GDM1 (cell line): ENCODE measurements at places on chromosomes 7 and 10.

DNA sequence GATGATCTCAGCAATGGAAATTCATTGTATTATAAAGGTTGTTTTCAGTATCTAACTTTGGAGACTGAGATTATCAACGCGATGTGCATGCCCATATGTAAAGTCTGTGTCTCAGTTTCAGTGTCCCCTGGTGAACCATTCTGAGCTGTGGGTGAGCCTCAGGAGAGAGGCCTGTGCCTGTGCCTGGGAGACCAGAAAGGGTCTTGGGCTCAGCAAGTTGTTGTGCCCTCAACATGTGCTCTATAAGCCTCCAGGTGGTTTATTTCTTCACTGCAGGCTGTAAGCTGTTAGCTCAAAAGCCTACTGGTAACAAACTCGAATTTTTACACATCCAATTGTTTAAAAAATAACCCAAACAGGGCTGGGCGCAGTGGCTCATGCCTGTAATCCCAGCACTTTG lies 151.9 kb downstream of the PKD1L1 start:
- no peak for DNase-seq

GRCh38 chr10:103986360-103986759 lies 19.4 kb downstream of the SLK start:
- DNase-seq: no peak

DNA sequence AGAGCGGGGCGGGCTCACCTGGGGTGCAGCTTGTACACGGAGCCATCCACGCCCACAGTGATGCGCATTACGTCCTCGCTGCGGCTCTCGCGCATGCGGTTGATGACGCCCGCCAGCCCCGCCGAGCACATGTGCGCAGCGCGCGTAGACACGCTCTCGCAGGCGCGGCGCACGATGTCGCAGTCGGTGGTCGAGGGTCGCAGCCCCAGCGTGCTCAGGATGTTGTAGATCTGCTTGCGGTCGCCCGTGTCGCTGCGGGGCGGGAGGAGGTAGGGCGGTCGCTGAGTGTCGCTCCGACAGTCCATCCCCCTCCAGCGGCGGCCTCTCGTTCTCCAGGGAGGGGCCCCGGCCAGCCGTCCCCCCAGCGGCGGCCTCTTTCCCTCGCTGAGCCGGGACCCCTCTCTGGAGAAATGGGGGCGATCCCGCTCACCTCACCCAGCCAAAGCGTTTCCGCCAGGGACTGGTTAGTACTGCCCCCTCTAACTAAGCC lies 4.4 kb upstream of the MYL7 start:
- no peak for DNase-seq

DNA sequence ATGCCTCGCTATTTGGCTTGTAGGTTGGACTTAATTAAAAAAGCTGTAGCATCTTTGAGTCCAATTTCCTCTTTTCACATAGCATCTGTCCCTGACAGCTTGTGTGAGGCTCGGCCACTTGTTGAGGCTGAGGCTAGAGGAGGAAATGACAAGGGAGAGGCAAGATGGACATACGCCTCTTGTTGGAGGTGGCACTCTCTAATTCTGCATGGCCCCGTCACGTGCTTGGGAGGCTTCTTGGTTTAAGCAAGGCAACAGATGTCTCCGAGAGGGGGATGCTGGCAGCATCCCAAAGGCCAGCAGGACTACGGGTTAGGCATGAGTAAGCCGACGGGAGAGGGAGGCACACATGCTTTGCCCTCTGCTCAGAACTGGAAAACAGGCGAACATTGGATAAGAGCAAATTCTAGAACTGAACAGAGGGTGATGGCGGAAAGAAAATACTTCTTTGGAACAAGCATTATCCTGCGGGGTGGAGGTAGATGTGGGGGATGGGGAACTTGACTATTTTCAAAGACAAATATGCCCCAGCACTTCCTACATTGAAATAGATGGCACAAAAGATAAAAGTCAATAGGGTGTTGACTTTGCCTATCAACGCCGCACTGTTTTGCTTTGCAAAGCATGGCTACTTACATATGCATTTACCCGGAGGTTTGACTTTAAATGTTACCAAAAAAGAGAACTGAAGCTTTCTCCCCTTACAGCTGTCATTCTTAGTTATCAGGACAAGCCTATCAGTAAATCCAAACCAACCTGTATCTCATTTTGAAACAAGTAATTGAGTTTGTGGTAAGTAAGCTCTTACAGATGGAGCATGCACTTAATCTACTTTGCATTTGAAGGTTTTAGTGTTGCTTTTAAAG lies 94.8 kb downstream of the CHN2 start:
- DNase-seq: no peak

GRCh38 chr10:79404231-79404609 lies 41.2 kb downstream of the ZCCHC24 start:
- no peak for DNase-seq

- no peak for DNase-seq
Measured at GRCh38 chr10:26048756-26049155, 114.7 kb downstream of the MYO3A start.

- no peak for DNase-seq
Measured at GRCh38 chr10:115572740-115573455, 479.7 kb downstream of the ATRNL1 start.
